ENCODE measurements at places on chromosomes 2 and 18.

DNA sequence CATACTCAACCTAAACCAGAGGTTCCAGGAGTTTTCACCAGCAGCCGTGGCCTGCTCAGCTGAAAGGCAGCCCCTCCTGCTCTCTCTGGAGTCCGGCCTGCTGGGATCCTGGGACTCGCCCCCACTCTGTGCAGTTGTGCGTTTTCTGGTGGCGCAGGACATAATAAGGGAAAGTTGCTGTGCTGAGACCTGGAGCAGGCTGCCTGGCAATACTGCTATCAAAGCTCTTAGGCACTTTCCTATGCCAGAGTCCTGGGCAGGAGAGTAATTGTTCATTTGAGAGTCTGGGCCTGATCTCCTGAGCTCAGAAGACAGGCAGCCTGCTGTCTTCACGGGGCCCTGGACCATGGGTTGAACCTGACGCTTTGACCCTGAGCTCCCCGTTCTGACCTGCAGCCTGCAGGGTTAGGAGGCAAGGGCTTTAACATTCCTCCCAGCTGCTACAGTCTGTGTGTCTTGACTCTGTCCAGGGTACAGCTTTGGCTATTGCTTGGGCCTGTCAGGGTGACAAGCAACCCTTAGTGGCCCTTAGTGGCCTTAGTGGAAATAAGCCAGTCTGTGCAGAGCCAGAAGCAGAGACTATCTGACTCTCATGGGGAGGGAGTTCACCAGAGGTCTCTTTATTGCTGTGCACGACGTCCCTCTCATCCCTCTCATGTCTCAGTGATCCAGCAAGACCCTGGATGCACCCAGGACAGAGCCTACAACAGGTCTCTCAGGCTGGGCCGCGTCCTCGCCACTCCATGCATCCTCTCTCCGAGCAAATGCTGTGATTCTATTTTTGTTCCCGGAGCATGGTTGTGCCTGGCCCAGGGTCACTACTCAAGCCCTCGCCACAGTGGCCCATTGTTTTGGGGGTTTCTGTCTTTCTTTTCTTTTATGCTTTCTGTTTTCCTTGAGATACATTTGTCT, 60.6 kb downstream of the ACKR3 start:
- no peak for DNase-seq

- no peak for DNase-seq
Observed at GRCh38 chr2:196277002-196277401, 105.6 kb upstream of the STK17B start.

DNA sequence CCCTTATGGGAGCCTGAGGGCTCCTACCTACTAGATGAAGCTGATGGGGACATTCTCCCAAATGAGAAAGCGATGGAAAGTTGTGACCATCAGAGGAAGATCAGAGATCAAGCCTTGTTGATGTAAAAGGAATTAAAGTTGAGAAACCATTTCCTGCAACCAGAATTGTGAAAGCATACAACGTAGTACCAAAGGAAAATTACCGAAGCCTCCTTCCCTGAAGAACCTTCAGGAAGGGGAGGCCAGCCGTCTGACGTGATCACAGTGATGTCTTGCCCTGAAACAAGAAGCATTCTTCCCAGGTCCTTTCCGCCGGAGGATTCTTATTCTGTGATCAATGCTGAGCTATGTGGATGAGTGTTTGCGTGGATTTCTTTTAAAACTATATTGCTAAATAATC, 211.6 kb upstream of the TNP1 start:
- no peak for DNase-seq

GRCh38 chr2:134611316-134611715, 107.5 kb downstream of the TMEM163 start:
- no peak for DNase-seq

GRCh38 chr2:107669335-107669734, 157.4 kb upstream of the RGPD4 start:
- DNase-seq = no peak

DNA sequence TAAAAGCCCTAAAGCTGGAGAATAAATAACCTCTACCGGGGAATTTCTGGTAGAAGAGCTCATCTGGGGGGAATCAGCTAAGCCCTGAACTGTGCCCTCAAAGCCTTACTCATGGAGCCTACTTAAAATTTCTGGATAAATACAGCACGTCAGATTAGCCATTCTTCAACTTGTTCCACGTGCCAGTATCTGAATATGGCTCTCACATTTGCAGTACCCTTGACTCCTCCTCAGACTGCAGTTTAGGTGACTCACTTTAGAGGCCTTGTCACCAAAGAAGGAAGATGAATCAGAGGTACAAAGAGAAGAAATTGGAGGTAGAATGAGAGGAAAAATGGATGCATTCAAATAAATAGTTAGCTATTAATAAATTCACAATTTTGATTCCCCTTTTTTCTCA, 34.6 kb upstream of the POTEC start:
- DNase-seq = no peak

GRCh38 chr18:61575419-61575818, 242.2 kb downstream of the CDH20 start:
- DNase-seq = no peak

- no peak for DNase-seq
Observed at GRCh38 chr2:96507957-96508520, 2.9 kb upstream of the NEURL3 start.

DNA sequence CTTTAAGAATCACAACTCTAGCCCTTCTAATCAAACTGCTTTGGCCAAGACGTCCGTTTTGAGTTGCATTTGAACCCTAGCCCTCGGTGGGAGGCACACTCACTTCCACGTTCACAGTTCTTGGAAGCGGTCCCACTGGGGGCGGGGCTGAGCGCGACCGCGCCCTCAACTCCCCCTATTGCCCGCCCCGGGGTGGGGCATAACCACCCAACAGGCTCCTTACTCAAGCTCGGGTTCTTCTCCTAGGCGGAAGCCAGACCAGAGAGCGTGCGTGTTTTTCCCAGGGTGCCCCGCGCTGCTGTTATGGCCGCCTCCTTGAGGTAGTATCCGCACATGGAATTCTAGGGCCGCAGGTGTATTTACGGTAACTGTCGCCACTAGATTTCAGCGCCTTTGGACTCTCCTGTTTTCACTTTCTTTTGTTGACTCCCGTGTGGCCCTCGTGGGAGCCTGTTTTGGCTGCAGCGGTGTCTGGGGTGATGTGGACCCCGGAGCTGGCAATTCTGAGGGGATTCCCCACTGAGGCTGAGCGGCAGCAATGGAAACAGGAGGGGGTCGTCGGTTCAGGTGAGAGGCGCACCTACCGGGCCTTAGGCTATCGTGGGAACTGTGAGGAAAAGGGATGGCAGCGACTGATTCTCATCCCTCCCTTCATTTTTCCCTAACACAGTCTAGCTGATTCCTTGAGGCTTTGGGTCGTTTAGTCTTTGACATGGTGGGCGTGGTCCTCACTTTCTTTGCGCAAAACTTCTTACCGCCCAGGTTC, at the start of gene TTC27:
Gene TTC27 (plus strand): TSS at position 237 of the 766 bp plus-strand sequence. CDS start 243 bp downstream, at position 480.
- DNase-seq = no peak

- DNase-seq = no peak
Observed at GRCh38 chr18:76405280-76405679, 89.8 kb downstream of the ZNF516 start.

DNA sequence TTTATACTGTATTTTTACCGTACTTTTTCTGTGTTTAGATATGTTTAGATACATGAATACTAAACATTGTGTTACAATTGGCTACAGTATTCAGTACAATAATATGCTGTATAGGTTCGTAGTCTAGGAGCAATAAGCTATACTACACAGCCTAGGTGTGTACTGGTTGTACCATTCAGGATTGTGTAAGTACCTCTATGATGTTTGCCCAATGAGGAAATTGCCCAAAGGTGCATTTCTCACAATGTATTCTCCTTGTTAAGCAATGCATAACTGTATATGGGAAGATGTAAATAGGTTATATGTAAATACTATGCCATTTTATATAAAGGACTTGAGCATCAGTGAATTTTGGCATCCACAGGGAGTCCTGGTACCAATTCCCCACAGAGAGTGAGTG, 10.7 kb downstream of the EIF2AK2 start:
- DNase-seq = no peak

GRCh38 chr2:10424051-10424450, 24.1 kb downstream of the ODC1 start:
- DNase-seq = no peak

DNA sequence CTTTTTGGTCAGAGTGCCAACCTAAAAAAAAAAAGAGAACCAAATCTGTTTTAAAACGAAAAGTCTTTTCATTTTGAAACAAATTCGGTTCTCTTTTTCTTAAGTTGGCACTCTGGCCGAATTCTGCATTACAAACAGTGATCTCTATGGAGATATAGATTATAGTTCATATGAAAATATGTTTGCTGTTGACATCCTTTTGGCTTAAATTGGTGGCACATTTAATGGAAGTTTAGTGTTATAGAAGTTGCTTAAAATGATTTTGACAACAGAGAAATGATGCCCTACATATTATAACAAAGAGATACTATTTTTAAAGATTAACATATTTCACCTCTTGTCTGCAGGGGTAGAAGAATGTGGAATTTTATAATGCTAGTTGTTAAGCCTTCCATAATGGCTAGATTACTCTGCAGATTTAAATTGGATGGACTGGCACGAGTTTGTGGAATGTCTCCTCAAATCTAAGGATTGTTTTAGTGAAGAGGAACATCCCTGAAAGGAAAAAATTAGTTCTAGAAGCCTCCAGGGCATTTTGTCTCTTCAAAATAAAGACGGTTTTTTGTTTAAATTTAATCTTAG, 222.9 kb upstream of the CDH2 start:
- no peak for DNase-seq

DNA sequence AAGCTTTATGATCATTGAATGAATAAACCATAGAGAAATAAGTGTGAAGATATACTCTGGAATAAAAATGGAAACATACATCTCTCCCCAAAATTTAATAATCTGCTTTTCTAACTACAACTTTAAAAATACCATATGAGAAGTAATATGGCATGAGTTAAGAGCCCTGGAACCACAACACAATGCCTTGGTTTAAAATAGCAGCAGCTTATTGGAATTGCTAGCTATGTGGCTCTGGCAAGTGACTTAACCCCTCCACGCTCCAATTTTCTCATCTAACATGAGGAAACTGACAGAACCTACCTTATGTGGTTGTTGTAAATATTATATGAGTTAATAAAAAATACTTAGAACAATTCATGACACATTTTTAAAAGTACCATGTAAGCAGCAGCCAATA, 76.4 kb downstream of the VPS54 start:
- no peak for DNase-seq

- no peak for DNase-seq
Observed at GRCh38 chr2:32168513-32168912, 2.8 kb downstream of the SLC30A6 start.

DNA sequence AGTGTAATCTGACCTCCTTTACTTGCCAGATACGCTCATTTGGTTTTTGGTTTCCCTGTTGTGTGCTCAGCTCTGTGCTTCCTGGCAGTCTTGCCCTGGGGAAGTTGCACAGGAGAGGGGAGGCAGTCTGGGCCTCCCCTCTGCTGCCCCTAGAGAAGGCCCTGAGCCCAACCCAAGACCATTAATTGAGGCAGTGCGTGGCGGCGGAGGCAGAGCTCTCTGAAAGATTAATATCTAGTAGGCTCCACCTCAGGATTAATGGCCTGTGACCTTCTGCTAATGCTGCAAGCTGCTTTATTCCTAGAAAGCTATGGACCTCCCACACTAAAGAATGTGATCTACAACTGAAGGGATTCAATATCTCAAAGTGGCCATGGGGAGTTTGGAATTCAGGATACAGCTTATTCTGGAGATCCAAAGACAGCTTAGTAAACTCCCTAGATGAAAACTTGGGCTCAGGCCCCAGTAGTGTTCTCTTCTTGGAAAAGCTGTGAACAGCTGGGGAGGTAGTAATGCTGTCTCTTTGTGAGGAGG, 41.4 kb upstream of the MAPRE2 start:
- DNase-seq = no peak

GRCh38 chr2:169983506-169983905, 156.3 kb downstream of the UBR3 start:
- no peak for DNase-seq

DNA sequence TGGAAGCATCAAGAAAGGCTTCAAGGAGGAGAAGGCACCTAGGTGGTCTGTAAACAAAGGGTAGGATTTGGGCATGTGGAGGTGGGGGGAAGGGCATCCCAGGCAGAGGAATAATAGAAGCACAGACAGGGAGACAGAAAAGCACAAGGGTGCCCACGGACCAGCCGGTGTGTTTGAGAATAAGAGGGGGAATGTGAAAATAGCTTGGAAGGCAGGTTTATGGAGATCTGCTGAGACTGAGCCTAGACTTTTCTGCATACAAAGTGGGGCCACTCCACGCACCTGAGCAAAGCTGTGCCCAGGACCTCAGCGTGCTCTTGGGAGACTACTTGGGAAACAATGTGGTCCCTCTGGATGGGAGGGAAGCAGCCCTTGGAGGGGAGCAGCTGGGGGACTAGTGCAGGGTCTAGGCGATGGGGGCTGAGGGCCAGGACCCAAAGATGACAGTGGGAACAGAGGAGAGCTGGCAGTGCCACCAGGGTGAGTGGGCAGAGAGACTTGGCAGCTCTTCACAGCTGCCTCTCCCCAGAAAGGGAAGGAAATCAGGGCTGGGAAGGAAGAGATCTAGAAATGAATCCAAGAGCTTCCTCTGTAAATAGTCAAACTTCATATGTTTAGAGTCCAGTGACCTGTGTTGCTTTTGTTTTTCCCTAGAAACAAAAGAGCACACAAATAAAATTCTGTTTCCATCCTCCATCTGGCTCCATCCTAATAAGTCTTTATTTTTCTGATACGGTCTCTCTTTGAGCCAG, 110.7 kb upstream of the SMAD7 start:
- no peak for DNase-seq

- no peak for DNase-seq
Observed at GRCh38 chr2:229220254-229220653, 50.8 kb downstream of the PID1 start.

- no peak for DNase-seq
Observed at GRCh38 chr2:41723526-41723925, 324.3 kb upstream of the PKDCC start.

GRCh38 chr2:177164584-177165052, 48.0 kb upstream of the HNRNPA3 start:
- DNase-seq = no peak

DNA sequence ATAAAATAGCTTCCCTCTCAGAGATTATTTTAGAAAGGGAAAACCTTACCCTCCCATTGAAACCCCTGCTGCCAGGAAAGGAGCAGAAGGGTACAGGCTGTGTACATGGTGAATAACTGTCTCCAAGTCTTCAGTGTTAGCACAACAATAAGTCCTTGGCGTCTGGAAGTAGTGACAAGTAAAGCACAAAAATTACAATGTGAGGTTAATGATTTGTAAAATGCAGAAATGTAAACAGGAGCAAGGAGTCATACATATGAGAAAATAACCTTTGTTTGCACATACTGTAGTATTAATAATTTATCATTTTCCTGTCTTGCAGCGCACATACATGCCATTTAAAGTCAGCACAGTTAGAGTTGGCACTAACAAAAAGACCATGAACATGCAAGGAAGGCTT, 40.5 kb downstream of the ABHD3 start:
- DNase-seq = no peak

- DNase-seq = no peak
Observed at GRCh38 chr2:28356095-28356911, 36.4 kb upstream of the FOSL2 start.
